ENCODE measurements at places on chromosomes 12 and 14.

DNA sequence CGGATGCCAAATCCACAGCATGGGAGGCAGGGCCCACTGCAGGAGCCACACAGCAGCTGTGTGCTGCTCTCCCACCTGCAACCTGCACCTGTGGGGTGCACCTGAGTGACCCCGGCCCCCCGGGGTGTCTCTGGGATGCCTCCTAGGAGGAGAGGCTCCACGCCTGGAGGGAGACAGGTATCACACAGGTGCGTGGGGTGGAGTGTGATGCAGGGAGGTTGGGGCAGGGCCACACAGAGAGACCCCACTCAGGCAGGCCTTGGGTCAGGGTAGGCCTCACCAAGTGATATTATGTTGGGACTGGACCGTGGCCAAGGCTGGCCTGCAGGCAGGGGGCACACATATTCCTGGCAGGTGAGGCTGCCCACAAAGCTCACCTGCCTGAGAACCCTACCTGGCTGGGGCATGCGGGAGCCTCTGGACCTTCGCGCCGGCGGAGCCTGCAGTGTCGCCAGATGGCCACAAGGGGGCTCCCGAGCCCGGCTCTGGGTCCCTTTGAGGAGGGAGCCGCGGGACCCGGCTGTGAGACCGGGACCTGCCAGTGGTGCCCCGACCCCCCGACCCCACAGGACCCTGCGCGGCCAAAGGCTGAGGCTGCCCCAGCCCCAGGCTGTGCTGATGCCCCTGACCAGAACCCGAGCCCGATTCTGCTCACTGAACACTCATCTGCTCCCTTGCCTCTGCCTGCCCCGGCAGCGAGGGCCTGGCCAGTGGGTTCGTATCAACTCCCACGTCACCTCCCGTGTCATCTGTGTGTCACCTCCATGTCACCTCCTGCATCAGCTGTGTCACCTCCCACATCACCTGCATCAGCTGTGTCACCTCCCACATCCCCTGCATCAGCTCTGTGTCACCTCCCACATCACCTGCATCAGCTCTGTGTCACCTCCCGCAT lies 11.4 kb downstream of the TMEM121 start:
- DNase-seq = peak; percentile 64

GRCh38 chr12:131139363-131140068 lies 185.8 kb downstream of the ADGRD1 start:
- DNase-seq = no peak

GRCh38 chr12:94244165-94245133 lies 96.1 kb downstream of the PLXNC1 start:
- DNase-seq = no peak

DNA sequence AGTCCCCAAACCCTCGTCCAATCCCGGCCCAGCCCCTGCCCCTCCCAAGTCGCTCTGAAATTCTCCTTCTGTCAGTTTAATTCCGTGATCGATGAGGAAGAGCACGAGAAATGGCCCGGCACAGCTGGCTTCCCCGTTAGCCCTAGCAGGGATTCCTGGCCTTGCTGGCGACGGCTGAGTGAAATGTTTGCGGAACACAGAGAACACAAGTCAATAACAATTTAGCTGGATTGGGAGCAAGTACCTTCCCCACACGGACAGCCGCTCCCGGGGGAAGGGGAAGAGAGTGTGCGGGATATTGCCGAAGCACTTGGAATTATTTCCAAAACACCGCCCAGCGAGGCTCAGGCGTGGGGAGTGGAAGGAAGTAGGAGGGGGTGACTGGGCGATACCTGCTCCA lies 134.6 kb downstream of the RBM19 start:
- no peak for DNase-seq
